ENCODE measurements at places on chromosomes 16 and 17.

DNA sequence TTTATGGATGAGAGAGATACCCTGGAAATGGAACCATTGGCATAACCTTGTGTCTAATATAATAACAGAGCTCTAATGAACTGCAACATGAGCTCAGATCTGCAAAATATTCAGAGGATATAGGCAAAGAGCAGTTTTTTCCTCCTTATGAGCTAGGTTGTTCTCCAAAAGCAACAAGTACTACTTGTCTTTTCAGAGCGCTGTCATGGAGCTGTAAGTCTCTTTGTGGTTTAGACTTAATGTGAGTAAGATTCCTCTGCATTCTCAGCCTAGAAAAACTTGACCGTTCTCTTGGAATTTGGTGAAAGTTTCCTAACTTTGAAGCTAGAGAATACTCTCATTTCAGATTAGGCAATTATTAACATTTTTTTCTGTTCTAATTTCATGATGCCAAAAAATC lies 85.2 kb downstream of the FTO start:
- DNase-seq = peak; percentile 83

- DNase-seq = peak; percentile 68
These were observed 204.2 kb upstream of the KCNJ16 start for GRCh38 chr17:69870751-69871199.

DNA sequence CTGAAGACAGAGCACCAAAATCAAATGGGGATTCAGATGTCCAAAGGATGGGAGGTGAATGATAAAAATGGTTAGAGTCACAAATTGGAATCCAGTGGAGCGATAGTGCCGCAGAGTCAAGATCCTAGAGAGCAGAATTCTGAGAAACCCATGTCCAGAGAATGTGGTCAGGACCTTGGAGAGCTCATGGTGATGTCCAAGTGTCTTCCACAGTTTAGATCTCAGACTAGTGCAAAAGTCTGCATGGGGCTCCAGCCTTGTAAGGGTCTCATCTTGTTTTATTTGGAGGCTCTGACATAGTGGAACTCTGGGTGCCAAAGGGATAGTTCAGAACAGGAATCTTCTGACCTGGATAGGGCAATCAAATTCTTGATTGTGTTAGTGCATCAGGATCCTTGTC lies 245.9 kb upstream of the HSBP1 start:
- DNase-seq = peak; percentile 57

DNA sequence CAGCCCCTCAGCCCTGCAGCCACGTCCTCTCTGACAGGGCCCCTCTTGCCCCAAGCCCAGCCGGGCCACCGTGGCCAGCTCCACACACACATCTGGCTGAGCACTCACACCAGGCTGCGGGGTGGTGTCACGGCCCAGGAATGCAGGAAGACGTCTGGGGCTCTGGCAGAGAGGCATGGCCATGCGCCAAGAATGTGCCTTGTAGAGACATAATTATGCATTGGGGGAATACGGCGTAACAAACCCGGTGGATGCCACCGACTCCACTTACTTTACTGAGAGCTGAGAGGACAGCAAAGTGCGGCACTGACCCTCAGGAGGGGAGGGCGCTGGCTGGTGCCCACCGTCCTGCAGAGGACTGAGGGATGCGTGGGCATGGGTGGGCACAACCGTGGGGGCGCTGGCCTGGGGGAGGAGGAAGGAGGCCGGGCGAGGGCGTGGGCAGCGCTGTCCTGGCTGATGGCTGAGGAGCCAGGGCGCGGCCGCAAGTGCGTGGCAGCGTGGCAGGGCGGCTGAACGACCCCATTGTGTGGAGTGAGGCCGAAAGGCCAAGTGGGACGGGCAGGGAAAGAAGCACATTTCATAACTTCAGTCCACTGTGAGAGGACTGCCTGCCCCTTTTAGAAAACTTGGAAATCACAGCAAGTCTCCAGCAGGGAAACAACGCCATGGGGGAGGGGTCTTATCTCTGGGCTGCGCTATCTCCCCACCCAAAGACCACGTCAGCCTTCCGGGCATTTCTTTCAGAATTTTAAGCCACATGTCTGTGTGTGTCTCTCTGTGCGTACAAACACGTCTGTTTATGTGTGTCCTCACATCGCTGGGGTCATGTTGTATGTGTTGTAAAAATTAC lies 30.6 kb downstream of the METRNL start:
- peak; percentile 99 for DNase-seq

DNA sequence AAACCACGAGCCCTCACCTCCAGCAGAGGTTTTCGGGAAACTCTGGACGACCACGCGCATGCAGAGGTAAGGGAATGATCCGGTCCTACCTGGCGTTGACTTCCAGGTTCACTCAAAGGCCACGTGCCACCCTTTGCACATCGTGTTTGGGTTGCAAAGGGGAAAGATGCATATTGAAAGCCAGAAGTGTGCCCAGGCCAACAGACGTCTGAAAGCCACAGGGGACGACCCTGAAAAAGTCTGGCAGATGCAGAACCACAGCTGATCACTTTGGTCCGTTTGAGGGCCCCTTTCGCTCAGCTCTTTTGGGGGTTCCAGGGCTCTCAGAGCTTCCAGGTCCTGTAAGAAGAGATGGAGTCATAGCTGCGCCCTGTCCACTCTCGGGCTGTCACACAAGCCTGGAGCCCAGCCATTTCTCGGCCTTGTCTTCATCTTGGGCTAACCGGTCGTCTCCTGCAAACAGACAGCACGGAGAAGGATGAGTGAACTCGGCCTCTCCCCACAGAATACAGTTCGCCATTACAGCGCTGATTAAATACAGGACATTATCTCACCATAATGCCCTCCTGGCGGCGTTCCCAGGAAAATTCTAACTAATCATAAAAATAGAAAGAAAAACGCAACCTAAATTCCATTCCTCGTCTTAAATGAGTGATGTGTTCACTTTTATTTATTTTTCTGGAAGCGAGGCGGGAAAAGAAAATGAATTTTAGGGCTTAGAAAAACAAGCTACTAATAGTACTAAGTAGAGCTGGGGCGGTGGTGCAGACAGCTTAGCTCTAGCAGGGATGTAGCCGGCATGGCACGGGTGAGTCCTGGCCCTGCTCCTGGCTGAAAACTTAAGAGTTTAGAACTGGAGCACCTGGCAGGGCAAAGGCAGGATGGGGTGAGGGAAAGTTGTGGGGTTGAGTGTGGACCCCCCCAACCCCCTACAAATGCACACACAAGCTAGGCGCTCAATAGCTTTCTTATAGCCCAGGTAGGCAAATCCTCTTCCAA lies 45.5 kb upstream of the ZFHX3 start:
- peak; percentile 25 for DNase-seq

All from astrocyte of the hippocampus (primary cell).